Mammary microvascular endothelial cell (primary cell): ENCODE measurements at places on chromosomes 16 and 17. TPM values are rescaled to one million over a fixed set of nuclear protein-coding genes. Genes with fewer than 3 reads are reported as not detected.

SEPTIN1 gene
- not detected in 2 replicates for total RNA-seq

KRTAP1-3 gene
- total RNA-seq, result not detected in 2 replicates

NOMO2 gene
- total RNA-seq, result 151 and 157 TPM in 2 replicates

ADAM11 gene
- total RNA-seq, result 0.05 and 1.3 TPM in 2 replicates

FOXJ1 gene
- total RNA-seq, result not detected in 2 replicates
